ENCODE measurements at places on chromosomes 6 and 20.

DNA sequence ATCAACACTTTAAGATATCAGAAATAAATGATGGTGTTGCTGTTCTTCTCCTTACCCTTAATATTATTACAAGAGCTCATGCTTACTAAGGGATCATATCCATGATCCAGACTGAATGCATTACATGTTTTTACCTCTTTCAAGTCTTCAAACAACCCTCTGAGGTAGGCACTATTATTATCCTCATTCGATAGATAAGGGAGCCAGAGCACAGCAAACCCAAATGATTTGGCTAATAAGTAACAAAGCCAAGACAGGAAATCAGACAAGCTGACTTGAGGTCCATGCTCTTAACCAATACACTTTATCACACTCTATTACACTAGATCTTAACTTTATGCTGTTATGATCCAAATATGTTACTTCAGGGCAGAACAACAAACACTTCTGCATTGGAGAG lies 145.9 kb downstream of the RALGAPA2 start:
- no peak for DNase-seq

- no peak for DNase-seq
Measured at GRCh38 chr6:48024956-48025355, 86.0 kb downstream of the PTCHD4 start.

- no peak for DNase-seq
Measured at GRCh38 chr6:44735630-44735963, 348.1 kb downstream of the CDC5L start.

DNA sequence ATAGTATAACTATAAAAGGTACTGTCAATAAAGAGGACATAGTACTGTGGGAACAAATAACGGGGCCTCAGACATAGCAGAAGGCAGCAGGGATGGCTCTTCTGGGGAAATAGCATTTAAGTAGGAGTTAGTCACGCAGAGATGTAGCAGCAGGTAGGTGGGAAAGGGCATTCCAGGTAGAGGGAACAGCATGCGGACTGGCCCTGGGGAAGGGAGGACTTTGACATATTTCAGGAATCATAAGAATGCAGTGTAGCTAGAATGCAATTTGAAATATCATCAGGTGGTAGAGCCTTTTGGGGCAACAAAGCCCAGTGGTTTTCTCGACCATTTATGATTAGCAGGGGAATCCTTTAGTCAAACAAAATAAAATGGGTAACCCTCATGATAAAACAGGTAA lies 191.1 kb downstream of the SLC24A3 start:
- DNase-seq, result no peak

DNA sequence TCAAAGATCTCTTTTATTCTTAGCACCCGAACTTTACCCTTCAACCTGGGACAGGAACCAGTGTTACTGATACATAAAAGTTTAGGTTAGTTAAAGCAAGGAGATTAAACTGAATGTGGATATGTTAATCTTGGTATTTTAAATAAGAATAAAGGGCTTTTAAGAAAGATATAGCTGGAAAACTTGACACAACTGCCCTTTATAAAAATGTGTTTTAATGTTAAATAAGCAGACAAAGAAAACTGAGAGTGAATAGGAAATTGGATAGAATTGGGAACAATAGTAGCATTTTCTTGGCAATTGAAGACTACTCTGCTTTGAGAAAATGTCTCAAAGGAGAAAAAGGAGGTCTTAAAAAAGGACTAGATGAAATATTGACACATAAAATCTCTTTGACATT lies 45.9 kb upstream of the CRISP1 start:
- DNase-seq, result no peak

DNA sequence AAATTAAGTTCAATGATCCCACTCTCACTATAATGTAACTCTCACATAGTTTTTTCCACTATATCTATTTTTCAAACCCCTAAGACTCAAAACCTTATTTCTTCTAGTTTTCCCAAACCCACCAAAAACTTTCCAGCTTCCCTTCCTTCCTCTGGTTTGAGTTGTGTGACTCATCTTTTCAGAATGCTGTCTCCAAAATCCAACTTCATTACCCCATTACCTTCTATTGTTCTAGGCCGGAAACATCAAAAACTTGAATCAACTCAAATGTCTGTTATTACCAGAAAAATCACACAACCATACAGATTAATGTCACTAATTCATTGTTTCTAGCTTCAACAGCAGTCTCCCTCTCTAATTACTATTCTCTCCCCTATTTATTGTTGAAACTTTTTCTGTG lies 1090.3 kb downstream of the HACE1 start:
- no peak for DNase-seq

DNA sequence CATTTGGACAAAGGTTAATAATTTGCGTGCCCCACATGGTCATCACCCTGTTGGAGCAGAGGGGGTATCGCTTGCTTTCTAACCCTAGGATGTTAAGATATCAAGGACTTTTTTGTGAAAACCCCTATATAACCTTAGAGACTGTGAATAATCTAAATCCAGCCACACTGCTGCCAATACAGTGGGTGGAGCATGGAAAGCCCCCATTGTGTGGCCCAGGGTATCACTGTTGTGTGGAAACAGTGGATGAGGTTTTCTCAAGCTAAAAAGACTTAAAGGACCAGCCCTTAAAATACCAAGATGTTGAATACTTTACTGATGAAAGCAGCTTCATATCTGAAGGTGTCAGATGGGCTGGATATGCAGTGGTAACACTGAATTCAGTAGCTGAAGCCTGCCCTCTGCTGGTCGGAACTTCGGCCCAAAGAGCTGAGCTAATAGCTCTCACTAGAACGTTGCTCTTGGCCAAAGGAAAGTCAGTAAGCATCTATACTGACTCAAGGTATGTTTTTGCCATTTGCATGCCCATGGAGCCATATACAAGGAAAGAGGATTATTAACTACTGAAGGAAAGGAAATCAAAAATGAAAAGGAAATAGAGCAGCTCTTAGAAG lies 695.2 kb downstream of the PHF3 start:
- DNase-seq, result no peak

DNA sequence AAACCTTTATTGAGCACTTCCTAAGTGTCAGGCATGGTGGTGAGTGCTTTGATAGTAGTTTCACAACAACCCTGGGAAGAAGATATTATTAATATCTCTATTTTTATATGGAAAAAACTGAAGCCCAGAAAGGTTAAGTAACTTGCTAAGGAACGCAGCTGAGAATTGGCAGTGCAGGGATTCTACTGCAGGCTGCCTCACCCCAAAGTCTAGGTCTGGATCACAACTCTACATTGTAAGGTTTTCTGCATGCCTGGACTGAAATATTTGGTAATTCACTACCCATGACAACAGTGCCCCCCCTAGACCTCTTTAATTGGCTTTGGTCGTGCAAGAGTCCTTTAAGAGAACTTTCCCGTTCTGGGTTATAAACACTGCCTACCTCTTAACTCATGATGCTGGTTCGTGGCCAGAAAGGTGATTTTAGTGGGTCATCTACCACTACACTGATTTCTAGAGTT lies 67.1 kb upstream of the KCNQ5 start:
- DNase-seq, result no peak

GRCh38 chr6:159059141-159059540 lies 14.3 kb upstream of the TAGAP start:
- DNase-seq, result no peak

DNA sequence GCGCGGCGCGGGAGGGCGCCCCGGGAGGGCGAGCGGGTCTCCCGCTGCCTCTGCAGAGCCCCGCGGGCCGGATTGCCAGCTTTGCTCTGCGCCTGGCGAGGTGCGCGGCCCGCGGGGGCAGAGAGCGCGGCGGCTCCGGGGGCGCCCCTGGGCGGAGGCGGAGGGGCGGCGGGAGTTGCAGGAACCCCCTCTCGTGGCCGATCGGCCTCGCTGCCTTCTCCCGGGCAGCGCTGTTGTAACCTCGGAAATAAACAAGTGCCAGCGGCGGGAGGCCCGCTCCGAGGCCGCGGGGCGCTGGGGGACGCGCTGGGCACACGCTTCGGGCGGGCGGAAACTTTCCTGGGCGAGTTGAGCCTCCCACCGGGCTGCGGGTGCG lies 1.2 kb downstream of the CDH4 start:
- no peak for DNase-seq

All from cortex of kidney (tissue), 1 donor.